ENCODE measurements at places on chromosomes 5 and 9. TPM values are rescaled to one million over a fixed set of nuclear protein-coding genes. Genes with fewer than 3 reads are reported as not detected.

The SUSD3 gene
- polyA plus RNA-seq, result 7.6 TPM

The CTSL gene
- 204 TPM for polyA plus RNA-seq

The MLANA gene
- polyA plus RNA-seq, result 1.1 TPM

The MARCHF11 gene
- 3.0 TPM for polyA plus RNA-seq

The CCDC192 gene
- 0.95 TPM for polyA plus RNA-seq

The MEIKIN gene
- polyA plus RNA-seq, result not detected

The LRRC26 gene
- not detected for polyA plus RNA-seq

The PCDHGB7 gene
- 12.4 TPM for polyA plus RNA-seq

The SAPCD2 gene
- polyA plus RNA-seq, result 5.4 TPM

The SH3GL2 gene
- 5.4 TPM for polyA plus RNA-seq

The QRFP gene
- polyA plus RNA-seq, result 0.69 TPM

The DNM1 gene
- 78.4 TPM for polyA plus RNA-seq

The SMC2 gene
- 46.9 TPM for polyA plus RNA-seq

- no peak for DNase-seq
Measured at GRCh38 chr5:56140073-56140472, 93.1 kb downstream of the ANKRD55 start.

- no peak for DNase-seq
Measured at GRCh38 chr5:122297587-122298298, 14.3 kb upstream of the SNCAIP start.

- no peak for DNase-seq
Measured at GRCh38 chr9:129781981-129782380, 21.0 kb upstream of the TOR1B start.

DNA sequence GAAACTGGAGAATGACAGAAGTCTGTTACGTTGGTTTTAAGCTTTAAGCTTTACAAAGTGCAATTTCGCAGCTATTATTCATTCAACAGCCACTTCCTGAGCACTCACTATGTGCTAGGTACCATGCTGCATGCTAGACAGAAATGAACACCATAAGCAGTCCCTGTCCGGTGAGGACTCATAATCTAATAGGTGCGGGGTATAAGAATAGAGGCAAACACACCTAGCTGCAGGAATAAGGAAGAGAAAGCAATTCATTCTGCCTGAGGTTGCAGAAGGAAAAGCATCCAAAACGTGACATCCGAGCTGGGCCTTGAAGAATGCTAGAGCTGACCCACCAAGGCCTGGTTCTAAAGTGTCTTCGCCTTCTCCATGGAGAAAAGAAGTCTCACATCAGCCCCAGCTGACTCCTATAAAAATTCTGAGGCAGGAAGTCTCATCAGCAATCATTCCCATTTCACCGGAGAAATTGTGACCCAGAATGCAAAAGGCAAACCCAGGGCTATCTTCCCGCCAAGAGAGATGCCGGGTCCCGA is 542 bp downstream of the FKBP15 start:
- no peak for DNase-seq

DNA sequence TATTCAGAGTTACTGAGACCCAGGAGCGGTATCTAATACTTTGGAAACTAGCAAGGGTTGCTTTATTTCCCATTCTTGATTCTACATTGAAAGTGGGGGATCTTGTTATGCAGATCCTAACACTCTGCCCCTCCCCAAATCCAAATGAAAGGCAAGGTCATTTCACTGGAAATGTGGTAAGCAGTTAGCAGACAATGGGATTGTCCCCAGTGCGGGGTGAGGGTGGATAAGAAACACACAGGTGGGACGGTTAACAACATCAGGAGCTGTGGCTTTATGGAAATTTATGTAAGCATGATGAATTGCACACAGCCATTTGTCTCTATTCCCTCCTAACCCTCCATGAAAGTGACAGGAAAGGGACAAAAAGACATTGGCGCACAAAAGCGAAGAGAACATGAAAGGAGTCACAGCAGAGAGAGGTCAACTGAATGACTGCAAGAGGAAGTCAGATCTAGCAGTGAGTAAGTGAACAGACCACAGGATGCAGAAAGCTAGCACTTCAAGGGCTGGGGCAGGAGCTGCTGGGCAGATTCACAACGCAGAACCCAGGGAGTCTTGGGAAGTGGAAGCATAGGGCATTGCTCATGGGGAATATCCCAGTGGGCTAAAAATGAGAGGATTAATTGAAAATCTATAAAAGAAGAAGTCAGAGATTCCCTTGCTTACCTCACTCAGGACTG is 184.4 kb downstream of the HSD17B3 start:
- DNase-seq, result no peak

DNA sequence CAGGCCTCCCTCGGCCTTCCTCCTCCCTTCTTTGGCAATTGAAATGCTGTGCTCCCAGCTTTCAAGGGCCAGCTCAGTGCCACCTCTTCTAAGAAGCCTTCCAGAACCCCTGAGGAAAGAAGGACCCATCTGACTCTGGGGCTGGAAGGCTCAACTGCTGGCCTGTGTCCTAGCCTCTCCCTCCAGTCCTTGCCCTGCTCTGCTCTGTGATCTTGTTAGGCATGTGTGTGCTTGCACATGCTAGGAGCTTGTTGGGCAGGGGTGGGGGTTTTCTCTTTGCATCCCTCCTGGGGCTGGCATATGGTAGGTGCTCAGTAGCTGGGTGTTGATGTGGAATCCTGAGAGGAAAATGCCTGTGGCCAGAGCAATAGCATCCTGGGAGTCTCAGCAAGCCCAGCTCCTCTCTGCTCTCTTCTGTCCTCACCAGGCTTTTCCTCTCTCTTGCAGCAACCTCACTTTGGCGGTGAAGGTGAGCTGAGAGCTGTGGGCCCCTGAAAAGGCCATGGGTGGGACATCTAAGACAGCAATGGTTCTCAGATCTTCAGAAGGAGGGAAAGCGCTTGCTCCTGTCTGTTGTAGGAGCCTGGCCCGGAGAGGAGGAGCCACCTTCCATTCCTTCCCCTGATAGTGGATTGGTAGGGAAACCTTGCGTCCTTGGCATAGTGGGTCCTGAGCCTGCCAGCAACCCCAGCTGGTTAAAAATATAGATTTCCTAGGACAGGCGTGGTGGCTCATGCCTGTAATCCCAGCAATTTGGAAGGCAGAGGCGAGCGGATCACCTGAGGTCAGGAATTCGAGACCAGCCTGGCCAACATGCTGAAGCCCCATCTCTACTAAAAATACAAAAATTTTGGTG is 9.9 kb downstream of the DOLK start:
- DNase-seq, result no peak

DNA sequence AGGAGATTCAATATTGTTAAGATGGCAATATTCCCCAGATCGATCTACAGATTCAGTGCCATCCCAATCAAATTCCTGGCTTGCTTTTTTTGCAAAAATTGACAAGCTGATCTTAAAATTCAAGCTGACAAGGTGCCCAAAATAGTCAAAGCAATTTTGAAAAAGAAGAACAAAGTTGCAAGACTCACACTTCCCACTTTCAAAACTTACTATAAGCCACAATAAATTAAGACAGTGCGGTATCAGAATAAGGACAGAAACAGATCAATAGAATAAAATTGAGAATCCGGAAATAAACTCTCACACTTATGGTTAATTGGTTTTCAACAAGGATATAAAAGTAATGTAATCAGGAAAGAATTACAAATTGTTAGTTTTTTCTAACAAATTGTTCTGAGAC is 97.1 kb downstream of the NRG2 start:
- no peak for DNase-seq

- no peak for DNase-seq
Measured at GRCh38 chr5:180613188-180613813, 22.0 kb upstream of the SCGB3A1 start.

DNA sequence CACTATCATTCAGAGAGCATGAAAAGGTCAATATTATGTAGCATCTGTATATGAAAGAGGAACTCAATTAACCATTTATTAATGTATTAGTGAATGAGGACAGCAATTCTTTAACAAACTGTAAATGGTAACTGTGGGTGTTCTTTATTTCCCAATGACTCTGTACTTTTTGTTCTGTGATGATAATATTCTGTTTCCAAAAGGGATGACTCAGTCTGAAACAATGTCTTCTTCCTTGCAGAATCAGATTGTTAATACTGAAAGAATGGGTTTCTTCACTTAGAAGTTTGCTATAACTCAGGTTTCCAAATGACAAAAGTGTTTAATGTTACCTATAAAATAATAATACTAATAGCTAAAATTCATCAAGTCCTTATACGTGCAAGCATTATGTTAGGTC is 1518.7 kb upstream of the WWC1 start:
- DNase-seq, result no peak

- DNase-seq, result no peak
Measured at GRCh38 chr9:94761481-94761880, 35.0 kb downstream of the AOPEP start.

GRCh38 chr5:168661593-168662485 is 82.7 kb upstream of the PANK3 start:
- no peak for DNase-seq

GRCh38 chr9:120256146-120256545 is 323.8 kb downstream of the CDK5RAP2 start:
- DNase-seq, result no peak

DNA sequence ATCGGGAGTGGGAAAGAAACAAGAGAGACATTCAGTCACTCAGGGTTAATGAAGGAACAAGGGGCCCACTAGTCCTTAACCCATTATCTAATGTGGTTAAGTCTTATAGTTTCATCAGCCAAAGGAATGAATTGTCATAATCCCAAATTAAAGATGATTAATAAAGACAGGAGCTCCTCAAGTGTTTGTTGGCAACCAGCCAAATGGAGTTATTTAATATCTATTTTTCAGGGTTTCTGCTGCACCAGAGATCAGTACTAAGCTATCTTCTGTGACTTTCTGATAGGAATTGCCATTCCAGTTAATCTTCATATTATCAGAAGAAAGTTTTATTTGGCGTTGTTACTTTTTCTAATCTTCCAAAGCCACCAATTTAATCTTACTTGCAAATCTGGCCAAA is 34.0 kb upstream of the FCHO2 start:
- no peak for DNase-seq

DNA sequence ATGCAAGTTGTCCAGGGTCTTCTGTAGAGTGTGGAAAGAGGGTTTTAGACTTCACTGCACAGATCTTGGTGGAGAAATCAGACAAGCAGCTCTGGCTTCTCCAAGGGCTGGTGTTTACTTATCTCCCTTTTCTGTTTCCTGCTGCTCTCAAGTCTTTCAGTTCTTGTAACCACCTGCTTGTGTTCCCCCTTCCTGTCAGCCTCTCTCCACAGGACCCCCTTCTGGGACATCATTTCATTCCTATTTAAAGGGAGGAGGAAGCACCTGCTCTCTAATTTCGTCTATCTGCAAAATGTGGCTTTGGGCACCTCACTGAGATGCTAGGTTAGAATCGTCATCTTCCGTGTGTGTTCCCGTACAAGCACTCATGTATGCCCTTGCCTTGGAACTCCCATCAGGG is 636.2 kb downstream of the MTRR start:
- DNase-seq, result no peak

DNA sequence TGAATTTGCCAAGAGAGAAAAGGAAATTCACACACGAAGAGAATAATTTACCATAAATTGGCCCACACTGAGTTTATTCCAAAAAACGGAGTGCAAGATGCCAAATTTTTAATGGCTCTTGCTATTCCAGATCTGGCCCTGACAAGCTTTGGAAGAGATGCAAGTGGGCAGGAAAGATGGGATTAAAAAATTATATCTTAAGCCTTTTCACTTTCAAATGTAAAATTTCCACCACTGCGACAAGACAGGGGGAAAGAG is 352.4 kb downstream of the GLIS3 start:
- no peak for DNase-seq

DNA sequence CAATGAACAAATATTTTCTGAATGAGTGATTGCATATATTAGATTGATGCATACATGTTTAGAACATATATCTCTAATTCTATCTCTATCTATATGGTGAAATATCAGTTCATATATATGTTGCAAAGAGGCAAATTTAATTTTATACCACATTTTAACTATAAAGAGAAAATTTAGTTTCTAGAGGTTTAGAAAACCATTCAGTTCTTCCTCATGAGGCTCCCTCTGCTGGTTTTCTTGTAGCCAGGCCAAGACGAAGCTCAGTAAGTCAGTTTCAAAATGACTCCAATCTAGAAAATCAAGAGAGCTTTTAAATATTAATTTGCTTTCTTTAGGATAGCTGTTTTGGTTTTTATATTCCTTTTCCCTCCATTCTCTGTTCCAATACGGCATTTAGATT is 312.1 kb downstream of the TMEM232 start:
- DNase-seq, result no peak

DNA sequence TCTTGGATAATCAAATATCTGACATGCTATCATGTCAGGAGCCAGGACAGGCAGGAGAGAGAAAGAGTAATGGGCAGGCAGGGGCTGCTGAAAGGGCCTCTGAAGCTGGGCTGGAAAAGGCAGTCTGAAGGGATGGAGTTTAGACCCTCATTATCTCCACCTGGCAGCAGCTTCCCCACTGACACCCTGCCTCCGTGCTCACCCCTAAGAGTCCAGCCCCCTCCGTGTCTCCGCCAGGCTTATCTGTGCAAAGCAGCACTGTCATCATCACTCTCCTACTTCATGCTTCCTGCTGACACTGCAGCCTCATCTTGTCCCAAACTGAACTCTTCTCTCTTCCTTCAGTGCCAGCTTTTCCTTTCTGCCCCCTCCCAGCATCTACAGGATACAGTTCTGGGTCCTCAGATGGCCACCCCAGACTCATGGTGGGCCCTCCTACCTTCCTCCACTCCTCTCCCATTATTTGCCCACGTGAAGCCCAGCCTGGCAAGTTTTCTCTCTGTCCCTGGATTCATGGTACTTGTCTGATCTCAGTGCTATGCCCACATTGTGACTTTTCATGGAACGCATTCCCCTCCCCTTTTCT is 70.9 kb upstream of the KLF9 start:
- no peak for DNase-seq

DNA sequence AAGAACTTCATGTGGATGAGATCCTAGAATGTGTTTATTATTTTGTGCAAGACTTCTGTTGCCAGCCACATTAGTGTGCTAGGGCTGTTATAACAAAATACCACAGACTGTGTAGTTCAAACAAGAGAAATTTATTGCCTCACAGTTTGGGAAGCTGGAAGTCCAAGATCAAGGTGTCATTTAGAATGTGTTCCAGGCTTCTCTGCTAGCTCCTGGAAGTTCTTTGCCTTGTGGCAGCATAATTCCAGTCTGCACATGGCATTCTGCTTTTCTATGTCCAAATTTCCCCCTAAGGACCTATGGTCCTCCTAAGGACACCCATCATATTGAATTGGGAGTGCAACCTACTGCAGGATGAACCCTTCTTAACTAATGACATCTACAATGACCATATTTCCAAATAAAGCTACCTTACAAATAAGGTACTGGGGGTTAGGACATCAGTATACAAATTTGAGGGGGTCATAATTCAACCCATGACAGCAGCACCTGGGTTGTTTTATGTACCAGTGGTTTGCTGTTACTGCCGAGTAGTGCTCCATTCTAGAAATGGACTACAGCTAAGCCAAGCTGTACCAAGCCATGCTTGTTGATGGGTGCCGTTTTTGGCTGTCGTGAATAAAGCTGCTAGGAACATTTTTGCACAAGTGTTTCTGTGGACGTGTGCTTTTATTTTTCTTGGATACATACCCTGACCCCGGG is 52.7 kb downstream of the DAPK1 start:
- no peak for DNase-seq

- DNase-seq, result no peak
Measured at GRCh38 chr9:26292943-26293342, 599.7 kb downstream of the CAAP1 start.

GRCh38 chr9:19050637-19051591 is 1.7 kb downstream of the RRAGA start:
- no peak for DNase-seq

- DNase-seq, result no peak
Measured at GRCh38 chr5:149603920-149604319, 22.6 kb downstream of the ARHGEF37 start.

GRCh38 chr5:150192462-150192861 is 2.6 kb downstream of the SLC6A7 start:
- DNase-seq, result no peak

GRCh38 chr5:73796164-73797131 is 170.5 kb downstream of the ARHGEF28 start:
- DNase-seq, result no peak

Data from right renal cortex interstitium (tissue), 3 donors.